ENCODE measurements at places on chromosomes 3 and 15. TPM values are rescaled to one million over a fixed set of nuclear protein-coding genes. Genes with fewer than 3 reads are reported as not detected.

DNA sequence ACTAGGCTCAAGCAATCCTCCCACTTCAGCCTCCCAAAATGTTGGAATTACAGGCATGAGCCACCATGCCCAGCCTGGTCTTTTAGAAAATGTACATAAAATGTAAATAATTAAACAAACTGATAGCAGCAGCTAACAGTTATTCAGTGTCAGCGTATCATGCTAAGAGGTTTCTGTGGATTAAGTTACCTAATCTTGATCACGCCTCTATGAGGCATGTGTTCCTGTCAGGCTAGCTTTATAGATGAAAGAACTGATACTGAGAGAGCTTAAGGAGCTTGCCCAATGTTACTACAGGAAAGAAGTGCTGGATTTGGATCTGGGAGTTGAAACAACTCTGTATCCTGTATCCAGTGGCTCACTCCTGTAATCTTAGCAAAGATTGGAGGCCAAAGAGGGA, 11.2 kb upstream of the MST1R start:
- H3K36me3 ChIP-seq = peaks cover 8% of the 10 kb centered on the region
- no peaks in the 10 kb centered on the region for H3K4me1 ChIP-seq

GRCh38 chr3:197802779-197803459, 11.9 kb downstream of the LRCH3 start:
- peaks cover 2% of the 10 kb centered on the region for H3K36me3 ChIP-seq
- no peak overlapping the region for H3K4me3 ChIP-seq
- peak overlapping the region; percentile 82 for H3K27ac ChIP-seq
- peaks cover 13% of the 10 kb centered on the region for H3K4me1 ChIP-seq
- H3K27me3 ChIP-seq = no peaks in the 10 kb centered on the region
- no peak for DNase-seq

GRCh38 chr3:25064681-25065080, 363.4 kb upstream of the RARB start:
- no peak for DNase-seq
- no peak overlapping the region for H3K4me3 ChIP-seq
- H3K36me3 ChIP-seq = no peaks in the 10 kb centered on the region
- no peak overlapping the region for H3K27ac ChIP-seq
- H3K27me3 ChIP-seq = no peaks in the 10 kb centered on the region

Gene KNG1
- not detected for total RNA-seq

Gene TMED3
- 49.3 TPM for total RNA-seq

Gene NANOGP8
- 0.36 TPM for total RNA-seq

DNA sequence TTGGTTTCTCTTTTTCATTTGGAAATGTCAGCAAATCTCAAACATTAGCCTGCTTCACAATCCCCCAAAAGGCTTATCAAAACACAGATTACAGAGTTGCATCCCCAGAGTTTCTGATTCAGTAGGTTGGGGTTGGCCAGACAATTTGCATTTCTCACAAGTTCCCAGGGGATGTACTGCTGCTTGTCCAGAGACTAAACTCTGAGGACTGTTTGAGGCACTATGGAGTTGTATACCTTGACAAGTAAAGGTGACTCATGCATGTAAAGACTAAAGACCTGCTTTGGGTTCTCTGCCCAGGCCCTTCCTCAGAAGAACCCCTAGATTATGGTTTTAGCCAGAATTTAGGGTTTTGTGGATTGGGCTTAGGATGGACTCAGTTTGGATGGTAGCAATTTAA, 151.1 kb upstream of the ARHGEF26 start:
- no peaks in the 10 kb centered on the region for H3K4me1 ChIP-seq
- DNase-seq = no peak
- H3K36me3 ChIP-seq = no peaks in the 10 kb centered on the region
- H3K27ac ChIP-seq = no peak overlapping the region

DNA sequence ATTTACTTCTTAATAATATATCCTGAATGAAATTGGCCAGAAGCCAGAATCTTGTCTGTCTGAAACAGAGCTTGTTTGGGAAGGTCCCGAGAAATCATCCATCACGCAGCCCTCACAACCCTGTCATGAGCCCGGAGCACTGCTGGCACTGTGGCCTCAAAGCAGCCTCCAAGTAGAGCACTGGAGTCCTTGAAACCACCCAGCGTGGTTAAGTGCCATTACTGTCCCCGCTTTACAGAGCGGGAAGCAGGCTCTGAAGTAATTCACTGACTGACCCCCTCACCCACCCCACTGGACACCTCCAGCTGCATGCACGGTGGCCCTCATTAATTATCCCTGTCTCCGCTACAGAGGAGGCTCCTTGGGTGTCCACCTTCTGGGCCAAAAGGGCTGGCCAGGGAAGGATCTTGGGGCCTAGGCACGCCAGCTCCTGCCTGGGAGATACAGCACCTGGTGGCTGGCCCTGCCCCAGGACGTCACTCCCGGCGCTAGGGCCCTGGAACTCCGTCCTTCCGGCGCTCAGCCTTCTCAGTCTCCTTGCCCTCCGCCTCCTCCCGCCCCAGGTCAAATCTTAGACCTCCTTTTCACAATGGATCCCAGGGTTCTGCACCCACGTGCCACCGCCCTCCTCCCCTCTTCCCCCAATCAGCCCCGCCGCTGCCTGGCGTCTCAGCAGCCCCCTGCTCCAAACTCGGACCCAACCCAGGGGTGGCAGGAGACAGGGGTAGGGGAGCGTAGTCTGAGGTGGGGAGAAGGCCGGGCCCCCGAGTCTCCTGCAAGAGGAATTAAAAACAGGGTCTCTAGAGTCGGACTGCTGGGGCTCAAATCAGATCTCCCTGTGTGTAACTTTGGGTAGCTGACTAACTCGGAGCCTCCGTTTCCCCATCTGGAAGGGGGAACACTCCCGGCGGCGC, 1.1 kb downstream of the TKT start:
- H3K4me1 ChIP-seq = peaks cover 27% of the 10 kb centered on the region
- H3K36me3 ChIP-seq = peaks cover 1% of the 10 kb centered on the region
- peak overlapping the region; percentile 90 for H3K4me3 ChIP-seq
- H3K27ac ChIP-seq = peak overlapping the region; percentile 95

Gene KBTBD13
- total RNA-seq = not detected

GRCh38 chr3:114452256-114452655, 158.4 kb downstream of the TIGIT start:
- H3K4me1 ChIP-seq = peaks cover 30% of the 10 kb centered on the region
- no peaks in the 10 kb centered on the region for H3K27me3 ChIP-seq
- H3K4me3 ChIP-seq = peak overlapping the region; percentile 30
- H3K27ac ChIP-seq = no peak overlapping the region
- no peaks in the 10 kb centered on the region for H3K36me3 ChIP-seq

DNA sequence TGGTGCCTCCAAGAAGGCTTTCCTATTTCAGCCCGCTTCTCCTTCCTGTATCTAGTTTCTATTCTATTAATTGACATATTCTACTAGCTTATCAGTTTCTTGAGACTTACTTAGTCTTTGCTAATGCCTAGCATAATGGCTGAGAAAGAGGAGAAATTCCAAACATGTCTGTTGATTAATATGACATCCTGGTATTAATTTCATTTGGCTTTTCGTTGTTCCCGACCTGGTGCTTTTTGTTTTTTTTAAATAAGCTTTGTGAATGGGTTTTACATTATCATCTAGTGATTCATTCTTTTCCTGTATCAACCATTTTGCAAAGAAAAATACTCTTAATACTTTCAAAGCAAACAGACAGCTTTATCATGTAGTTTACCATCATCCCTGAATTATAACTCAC, 13.1 kb downstream of the WDR53 start:
- no peak overlapping the region for H3K4me3 ChIP-seq
- H3K36me3 ChIP-seq = peaks cover 4% of the 10 kb centered on the region

- DNase-seq = no peak
- H3K27ac ChIP-seq = no peak overlapping the region
- no peak overlapping the region for H3K4me3 ChIP-seq
- H3K27me3 ChIP-seq = no peaks in the 10 kb centered on the region
These were observed 28.4 kb upstream of the SMAD6 start for GRCh38 chr15:66673410-66674322.

DNA sequence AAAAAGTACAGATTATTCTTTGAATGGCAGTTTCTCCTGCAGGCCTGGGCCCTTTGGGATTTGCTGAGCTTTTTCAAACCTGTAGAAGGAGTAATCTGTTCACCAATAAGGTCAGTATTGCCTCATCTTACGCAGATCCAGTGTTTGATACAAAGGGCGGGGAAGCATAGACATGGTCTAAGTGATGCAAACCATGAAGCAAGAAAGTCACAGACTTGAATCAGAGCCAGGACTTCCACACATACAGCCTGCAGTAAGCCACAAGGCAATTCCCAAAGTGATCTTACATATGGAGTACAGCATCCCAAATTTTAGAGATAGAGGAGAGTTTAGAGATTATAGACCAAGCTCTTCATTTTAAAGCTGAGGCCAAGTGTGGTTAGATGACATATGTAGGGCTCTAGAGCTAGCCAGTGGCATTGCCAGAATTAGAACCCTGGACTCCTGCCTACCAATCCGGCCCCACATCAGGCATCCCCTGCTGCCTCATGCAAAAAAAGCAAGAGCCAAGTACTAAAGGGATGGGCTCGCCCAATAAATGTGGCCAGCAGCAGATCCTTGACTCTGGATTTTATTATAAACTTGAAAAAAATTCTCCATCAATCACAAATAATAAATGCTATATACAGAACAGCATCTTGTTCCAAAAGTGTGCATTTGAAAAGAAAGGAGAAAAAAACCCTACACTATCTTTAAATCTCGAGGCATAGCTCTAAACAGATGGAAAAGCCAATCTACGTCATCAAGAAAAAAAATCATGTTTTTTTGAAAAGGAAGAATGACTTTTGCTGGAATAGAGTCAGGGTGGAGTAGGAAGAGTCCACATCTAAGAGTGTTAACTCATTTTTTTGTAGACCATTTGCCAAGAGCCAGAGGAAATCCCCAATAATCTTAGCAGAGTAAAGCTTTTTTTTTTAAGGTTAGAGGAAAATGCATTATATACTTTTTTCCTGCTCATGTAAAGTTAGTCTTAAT, 24.0 kb downstream of the ABI3BP start:
- no peaks in the 10 kb centered on the region for H3K36me3 ChIP-seq
- H3K4me1 ChIP-seq = no peaks in the 10 kb centered on the region
- H3K4me3 ChIP-seq = no peak overlapping the region
- H3K27ac ChIP-seq = no peak overlapping the region

Gene MNS1
- 4.5 TPM for total RNA-seq

Gene SNAPC5
- 25.9 TPM for total RNA-seq

Gene FHIT
- total RNA-seq = 16.1 TPM

- H3K36me3 ChIP-seq = no peaks in the 10 kb centered on the region
- DNase-seq = no peak
- H3K27me3 ChIP-seq = peaks cover 3% of the 10 kb centered on the region
- H3K4me1 ChIP-seq = peaks cover 10% of the 10 kb centered on the region
- H3K4me3 ChIP-seq = no peak overlapping the region
These were observed 64.5 kb upstream of the KLF13 start for GRCh38 chr15:31262143-31262530.

DNA sequence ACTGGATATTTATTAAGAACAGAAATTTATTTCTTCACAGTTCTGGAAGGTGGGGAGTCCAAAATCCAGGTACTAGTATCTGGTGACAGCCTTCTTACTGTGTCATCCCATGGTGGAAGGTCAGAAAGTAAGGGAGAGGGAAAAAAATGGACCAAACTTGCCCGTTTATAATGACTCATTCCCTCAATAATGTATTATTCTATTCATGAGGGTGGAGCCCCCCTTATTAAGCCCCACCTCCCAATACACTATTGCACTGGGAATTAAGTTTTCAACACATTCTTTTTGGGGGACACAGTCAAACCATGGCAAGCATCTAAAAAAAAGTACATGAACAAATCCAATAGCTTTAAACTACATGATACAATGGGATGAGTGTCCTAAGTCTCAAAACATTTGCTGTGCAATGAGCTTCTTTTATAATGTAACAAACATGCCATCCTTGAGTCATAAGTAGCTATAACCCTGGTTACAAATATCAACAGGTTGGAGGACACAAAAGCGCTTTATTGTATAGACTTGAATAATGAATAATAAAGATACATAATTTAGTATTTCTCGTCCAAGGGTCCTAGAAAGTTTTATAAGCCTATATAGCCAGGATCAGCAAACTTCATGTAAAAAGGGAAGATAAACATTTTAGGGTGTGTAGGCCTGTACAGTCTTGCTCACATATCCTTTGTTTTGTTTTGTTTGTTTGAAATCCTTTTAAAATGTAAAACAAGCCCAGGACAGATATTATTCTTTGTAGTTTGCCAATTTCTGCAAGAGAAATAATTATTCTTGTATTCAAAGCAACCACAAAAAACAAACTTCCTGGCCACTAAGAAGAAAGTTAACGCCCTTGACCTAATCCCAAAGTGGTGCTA, 160.6 kb upstream of the RAP2B start:
- H3K27ac ChIP-seq = no peak overlapping the region
- no peak overlapping the region for H3K4me3 ChIP-seq
- DNase-seq = no peak
- H3K27me3 ChIP-seq = no peaks in the 10 kb centered on the region

Gene C3orf85
- total RNA-seq = not detected

- peak overlapping the region; percentile 95 for H3K27ac ChIP-seq
- H3K36me3 ChIP-seq = no peaks in the 10 kb centered on the region
- DNase-seq = peak; percentile 40
- peaks cover 17% of the 10 kb centered on the region for H3K4me1 ChIP-seq
- H3K4me3 ChIP-seq = peak overlapping the region; percentile 86
These were observed 654 bp downstream of the PIK3CA start for GRCh38 chr3:179148616-179149405.

- H3K36me3 ChIP-seq = no peaks in the 10 kb centered on the region
- H3K4me3 ChIP-seq = no peak overlapping the region
- H3K4me1 ChIP-seq = peaks cover 2% of the 10 kb centered on the region
- H3K27me3 ChIP-seq = no peaks in the 10 kb centered on the region
These were observed 44.8 kb downstream of the TMEM39A start for GRCh38 chr3:119418641-119419040.

Gene TNFAIP8L3
- 0.27 TPM for total RNA-seq

Gene EDEM1
- 25.4 TPM for total RNA-seq

Gene GOLGA6L7
- total RNA-seq = not detected

Gene MST1R
- 6.5 TPM for total RNA-seq
